ENCODE measurements at places on chromosomes 16 and 17.

DNA sequence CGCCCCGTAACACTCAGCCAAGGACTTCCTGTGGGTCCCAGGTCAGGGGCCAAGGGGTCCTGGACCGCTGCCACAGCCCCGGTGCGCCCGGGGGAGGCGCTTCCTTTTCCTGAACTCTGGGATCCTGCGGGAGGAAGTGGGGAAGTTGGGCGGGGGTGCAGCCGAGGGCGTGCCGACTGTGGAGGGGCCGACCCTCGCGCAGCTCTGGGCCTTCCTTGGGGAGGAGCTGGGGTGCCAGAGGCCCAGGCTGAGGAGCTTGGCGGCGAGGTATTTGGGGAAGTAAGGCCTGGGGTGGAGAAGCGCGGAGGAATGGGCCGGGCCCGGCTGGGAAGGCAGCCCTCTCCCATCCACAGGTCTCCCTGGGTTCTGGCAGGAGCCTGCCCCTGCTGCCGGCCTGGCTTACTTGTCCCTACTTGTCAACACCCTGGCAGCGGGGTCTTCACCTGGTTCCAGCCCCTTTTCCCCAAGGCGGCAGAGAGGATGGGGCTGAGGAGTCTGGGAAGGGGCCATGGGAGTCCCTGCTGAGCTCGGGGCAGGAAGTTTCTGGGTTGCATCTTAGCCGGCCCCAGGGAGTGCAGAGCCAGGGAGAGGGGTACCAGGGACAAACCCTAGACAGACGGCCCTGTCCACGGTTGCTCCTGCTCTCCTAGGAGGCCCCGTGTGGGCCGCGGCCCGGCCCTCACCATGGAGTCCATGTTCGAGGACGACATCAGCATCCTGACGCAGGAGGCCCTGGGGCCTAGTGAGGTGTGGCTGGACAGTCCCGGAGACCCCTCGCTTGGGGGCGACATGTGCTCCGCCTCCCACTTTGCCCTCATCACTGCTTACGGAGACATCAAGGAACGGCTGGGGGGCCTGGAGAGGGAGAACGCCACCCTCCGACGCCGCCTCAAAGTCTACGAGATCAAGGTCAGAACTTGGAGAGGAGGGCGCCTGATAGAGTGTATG lies 1.7 kb downstream of the TBKBP1 start:
- peak; percentile 18 for DNase-seq

GRCh38 chr16:85935391-85935973 lies 36.5 kb downstream of the IRF8 start:
- no peak for DNase-seq

GRCh38 chr17:7133424-7133823 lies 18.8 kb upstream of the ASGR2 start:
- peak; percentile 43 for DNase-seq

DNA sequence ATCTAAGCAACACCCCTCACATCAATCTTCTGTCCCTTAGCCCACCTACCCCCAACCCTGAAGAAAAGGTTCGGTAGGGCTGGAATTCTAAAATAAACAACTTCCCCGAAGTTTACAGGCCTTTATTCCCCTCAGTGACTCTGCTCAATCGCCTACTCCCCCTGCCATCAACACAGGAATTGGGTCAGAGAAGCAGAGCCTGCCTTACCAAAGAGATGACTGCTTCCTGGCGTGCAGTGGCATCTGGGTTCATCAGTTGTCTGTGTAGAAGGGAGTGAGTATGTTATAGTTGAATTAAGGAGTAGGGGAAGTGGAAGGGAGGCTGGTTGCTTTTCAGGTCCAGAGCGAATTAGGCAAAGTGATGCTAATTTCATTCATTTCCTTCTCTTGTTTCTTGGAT lies 12.7 kb downstream of the HEATR9 start:
- DNase-seq = no peak

GRCh38 chr17:57975044-57975443 lies 13.0 kb downstream of the VEZF1 start:
- no peak for DNase-seq

DNA sequence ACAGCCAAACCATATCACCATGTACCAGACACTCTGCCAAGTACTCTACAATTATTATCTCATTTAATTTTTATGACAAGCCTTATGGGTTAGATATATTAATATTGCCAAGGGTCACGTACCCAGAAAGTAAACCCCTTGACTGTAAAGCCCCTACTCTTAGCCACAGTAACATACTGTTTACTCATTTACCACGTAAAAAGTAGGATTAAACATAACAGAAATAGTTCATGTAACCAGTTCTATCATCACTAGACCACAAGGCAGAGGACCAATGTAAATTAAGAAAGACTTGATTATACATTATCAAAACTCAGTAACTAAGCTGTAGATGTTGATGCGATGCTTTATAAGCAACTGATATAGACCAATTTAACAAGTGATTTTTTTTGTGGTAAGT lies 101.5 kb upstream of the CNTNAP4 start:
- DNase-seq = no peak

DNA sequence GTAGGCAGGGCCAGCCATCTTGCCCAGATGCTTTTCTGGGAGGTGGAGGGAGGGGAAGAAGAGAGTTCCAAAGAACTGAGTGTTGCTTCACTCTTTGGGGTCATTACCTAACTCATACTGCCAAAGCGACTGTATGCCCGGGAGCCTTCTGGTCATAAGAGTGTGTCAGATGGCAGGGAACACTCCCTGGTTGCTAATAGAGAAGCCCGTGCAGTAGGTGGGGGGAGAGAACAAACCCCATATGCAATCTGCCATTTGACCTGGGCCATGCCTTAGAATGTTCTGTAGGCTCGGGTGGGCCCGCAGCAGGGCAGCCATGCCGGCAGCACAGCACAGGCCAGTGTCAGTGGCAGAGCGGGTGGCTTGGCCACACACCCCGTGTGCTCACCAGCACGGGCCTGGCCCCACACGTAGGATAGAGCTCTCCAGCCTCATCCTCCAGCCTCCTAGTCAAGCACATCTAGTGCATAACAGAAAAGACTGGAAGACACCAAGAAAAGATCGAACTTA lies 120.5 kb downstream of the SOCS1 start:
- DNase-seq = no peak

GRCh38 chr16:30925995-30926811 lies 2.8 kb downstream of the FBXL19 start:
- no peak for DNase-seq

GRCh38 chr16:65888201-65888600 lies 478.3 kb upstream of the CDH5 start:
- no peak for DNase-seq

- DNase-seq = no peak
Observed at GRCh38 chr16:57434003-57434402, 13.2 kb downstream of the CIAPIN1 start.

DNA sequence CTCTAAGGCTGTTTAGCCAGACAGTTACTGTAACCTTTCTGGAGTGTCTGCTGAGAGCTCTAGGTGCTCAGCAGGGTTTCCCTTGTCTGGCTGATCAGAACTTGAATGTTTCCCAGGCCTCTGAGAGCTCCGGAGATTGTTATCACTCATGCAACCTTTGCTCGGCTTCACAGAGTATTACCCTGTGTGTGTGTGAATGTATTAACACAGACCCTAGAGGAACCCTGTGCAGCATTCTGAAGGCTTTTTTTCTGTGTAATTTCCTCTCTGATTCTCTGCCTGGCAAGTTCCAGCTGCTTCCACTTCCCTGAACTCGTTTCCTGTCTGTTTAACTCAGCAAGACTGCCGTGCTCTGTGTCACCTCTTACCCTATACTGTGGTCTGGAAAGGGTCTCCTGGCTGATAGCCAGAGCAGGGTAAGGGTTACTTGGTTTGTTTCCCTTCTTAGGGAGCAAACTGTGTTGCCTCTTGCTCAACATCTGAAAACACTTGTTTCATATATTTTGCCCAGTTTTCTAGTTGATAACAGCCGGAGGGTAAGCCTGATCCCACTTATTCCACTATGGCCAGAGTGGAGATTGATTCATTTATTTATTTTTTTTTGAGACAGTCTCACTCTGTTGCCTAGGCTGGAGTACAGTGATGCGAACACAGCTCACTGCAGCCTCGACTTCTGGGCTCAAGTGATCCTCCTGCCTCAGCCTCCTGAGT lies 21.7 kb downstream of the PRMT7 start:
- DNase-seq = no peak

DNA sequence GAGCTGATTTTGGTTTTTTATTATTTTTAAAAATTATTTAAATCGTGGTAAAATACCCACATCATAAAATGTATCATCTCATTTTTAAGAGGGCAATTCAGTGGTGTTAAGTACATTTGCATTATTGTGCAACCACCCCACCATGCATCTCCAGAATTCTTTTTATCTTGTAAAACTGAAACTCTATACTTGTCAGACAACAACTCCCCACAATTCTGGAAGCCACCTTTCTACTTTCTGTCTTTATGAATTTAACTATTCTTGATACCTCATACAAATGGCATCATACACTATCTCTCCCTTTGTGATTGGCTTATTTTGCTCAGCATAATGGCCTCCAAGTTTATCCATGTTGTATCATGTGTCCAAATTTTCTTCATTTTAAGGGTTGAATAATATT lies 97.9 kb downstream of the HS3ST3B1 start:
- DNase-seq = no peak

DNA sequence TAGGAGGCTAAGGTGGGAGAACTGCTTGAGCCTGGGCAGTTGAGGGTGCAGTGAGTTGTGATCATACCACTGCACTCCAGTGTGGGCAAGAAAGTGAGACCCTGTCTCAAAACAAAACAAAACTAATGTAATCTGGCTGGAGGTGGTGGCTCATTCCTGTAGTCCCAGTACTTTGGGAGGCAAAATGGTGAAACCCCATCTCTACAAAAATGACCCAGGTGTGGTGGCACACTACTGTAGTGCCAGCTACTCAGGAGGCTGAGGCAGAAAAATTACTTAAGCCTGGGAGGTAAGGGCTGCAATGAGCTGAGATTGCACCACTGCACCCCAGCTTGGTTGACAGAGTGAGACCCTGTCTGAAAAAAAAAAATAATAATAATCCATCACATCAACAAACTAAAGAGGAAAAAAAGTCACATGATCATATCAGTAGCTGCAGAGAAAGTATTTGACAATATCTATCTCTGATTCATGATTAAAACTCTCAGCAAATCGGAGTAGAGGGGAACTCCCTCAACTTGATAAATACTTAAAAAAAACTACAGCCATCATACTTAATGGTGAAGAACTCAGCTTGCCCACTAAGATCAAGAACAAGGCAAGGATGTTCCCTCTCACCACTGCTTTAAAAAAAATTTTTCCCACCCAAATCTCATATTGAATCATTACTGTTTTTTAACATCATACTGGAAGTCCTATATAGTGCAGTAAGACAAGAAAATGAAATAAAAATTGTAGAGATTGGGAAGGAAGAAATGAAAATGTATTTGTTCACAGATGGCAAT lies 31.0 kb downstream of the DHRS7B start:
- DNase-seq = no peak

GRCh38 chr17:17579691-17580090 lies 11.8 kb downstream of the PEMT start:
- no peak for DNase-seq

DNA sequence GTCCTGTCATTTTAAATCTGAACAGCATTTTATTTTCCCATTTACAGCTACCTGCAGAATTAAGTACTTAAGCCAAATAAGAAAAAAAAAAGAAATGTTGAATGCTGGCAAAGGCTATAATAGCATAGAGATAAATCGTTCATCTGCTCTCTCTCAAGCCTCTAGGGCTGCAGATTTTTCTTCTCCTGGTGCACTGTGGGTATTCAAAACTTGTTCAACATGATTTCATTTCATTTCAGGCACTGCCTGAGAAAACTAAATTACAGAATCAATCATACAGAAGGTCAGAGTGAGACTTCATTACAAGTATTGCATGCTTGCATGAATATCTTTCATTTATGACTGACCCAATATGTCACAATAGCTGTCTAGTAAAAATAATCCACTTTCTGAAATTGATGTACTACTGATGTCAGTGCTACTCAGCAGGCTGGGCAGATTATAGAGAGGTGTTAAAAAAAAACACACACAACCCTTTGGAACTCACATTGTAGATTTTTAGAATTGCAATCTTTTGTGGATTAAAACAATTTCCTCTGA lies 86.2 kb downstream of the TOX3 start:
- DNase-seq = no peak

DNA sequence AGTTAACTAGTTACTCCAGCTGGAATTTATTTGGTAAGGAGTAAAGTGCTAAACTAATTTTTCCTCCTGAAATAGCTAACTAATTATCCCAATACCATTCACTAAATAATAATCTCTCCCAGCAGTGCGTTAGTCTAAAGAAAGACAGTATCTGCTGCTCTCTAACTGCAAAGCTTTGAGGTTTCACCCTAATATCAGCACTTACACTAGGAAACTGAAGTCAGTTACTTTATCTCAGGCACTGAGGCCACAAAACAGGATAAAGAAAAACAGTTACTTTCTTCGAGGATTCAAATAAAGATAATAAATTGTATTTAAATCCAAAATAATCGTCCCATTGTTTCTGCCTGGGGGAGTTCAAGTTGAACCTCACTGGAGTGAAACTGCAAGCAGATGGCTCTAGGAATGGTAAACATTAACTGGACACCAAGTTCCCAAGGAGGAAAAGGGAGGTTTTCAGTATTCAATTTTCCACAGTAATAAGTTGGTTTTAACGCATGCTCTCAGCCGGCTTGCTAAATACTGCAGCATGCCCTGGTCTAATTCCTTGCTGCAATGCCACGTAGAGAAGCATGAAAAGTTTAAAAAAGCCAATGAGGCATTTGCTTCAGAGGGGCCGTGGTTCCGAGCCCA lies 20.0 kb upstream of the FOXJ1 start:
- DNase-seq = no peak

DNA sequence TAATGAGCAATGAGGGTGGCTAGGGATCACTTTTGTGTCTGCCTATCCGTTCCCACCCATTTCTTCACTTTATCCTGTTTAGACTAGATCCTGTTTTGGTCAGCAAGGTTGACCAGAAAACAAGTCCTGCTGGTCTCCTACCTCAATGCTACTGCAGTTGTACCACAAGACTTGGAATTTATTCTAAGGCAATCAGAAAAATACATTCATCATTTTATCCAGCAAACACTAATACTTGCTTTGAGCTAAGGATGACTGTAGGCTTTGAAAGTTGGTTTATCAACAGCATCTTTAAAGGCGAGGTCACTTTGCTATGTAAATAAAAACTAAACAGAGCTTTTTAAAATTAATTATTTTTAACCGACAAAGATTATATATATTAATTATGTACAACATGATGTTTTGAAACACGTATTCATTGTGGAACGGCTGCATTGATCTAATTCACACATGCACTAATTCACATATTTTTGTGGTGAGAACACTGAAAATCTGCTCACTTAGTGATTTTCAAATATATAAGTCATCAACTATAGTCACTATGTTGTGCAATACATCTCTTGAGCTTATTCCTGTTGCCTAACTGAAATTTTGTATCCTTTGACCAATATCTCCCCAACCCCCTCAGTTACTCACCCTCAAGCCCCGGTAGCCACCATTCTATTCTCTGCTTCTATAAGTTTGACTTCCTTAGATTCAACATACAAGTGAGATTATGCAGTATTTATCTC lies 125.9 kb upstream of the HS3ST3A1 start:
- DNase-seq = no peak

DNA sequence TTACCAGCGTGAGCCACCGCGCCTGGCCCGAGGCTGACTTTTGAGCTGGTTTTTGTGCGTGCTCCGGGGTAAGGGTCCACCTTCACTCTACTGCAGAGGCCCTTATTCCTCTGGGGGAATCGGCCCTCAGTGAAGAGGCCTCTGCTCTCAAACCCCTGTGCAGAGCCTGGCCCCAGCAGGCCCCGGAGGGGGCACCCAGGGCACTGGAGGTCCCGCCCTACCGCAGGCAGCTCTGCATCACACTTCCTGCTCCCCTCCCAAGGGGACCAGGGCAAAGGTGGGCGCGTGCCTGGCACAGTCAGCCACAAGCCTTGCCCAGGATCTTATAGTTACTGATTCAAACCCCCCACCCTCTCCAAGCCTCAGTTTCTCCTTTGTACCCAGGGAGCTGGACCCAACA lies 3.6 kb upstream of the UBE2I start:
- DNase-seq = no peak

Data from activated B cell treated with CpG ODN at 0.5 μM for 24 hours (primary cell).